ENCODE measurements at places on chromosomes 12 and 14.

DNA sequence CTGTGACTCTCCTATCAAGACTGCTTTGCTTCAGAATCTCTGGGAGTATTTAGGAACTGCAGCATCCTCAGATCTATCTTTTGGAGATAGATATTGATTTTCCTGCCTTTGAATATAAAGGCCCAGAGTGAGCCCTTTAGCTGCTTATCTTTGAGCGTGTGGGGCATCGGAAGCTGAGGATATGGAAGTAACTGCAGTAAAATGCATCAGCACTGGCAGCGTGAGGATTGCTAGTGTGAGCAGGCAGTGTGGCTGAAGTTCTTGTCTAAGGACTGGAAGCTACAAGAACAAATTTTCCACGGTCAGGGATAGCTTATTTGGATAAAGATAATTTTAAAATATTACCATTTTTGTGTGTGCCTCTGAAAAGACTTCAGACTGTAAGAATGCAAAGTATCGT lies 474.7 kb downstream of the NPAS3 start:
- no peak for DNase-seq

GRCh38 chr12:104480826-104481440 lies 24.2 kb downstream of the CHST11 start:
- DNase-seq, result no peak

DNA sequence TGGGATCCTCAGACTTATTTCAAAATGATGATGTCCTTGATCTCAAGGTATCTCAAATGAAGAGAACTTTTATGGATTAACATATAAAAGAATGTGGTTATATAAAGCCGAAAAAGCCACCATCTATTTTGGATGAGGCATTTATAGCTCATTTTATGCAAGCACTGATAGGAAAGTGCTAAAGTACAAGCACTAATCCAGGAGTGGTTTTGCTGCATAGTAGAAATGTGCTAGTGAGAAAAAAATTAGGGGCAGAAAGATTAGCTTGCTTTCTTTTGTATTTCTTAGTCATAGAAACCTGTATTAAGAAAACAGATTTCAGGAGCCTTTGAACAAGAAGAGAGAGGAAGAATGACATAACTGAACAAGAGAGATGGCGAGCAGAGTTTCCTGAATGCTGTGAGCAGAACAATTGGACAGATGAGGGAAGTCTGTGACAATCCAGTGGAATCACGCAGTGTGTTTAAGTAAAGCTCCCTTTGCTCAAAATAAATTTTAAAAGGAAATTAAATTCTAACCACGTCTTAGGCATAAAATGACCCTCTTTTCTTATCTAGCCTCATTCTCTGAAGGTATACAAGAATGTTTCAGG lies 238.2 kb upstream of the NOVA1 start:
- no peak for DNase-seq

DNA sequence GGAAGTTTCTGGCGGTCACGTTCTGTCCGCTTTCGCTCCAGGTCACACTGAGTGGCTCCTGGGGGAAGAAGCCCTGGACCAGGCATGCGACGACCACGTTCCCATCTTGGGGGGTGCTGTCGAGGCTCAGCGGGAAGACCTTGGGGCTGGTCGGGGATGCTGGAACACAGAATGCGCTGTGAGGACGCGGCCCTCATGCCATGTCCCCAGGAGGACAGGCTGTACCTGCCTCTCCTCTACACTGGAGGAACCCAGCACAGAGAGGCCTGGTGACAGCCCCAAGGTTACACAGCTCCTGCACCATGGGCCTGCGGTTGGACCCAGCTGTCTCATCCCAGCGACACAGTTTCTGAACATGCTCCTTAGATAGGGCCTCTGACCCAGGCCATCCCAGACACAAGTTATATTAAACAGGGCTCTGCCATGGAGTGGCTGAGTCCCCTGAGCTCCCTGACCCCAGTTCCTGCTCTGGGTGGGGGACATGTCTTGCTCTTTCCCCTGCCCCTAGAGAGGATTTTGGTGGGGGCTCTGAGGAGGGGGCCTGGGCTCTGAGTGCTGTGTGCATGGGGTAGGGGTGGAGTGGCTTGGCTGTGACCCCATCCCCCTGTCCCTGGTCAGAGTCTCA lies 62.0 kb downstream of the TMEM121 start:
- DNase-seq, result no peak

All from tongue (tissue), 3 donors.